Spleen (tissue), 13 donors: ENCODE measurements at places on chromosomes 5 and 9. TPM values are rescaled to one million over a fixed set of nuclear protein-coding genes. Genes with fewer than 3 reads are reported as not detected.

MRPL41 gene
- 35.5 TPM for total RNA-seq

SMIM33 gene
- 0.24 TPM for total RNA-seq

SLC6A7 gene
- not detected for total RNA-seq

DNA sequence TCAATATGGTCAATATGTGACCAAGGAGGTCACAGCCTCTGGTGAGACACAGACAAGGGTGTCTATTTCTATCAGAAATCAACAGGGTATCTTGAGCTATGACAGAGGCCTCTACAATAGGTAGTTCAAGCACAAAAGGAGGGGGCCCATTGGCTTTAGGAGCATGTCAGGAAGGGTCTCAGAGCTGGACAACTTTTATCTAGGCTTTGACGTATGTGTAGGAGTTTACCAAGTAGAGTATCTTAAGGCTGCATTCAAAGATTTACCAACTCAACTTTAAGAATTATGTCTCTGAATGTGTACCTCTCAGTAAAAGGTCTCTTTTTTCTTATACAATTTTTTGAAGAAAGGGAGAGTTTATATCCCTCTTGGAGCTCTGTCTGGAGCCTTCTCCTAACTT is 297.2 kb downstream of the NSG2 start:
- H3K4me1 ChIP-seq: no peaks in the 10 kb centered on the region
- no peak for DNase-seq
- no peak overlapping the region for H3K4me3 ChIP-seq

GRCh38 chr5:43099640-43100039 is 21.1 kb upstream of the ZNF131 start:
- no peak for DNase-seq
- no peak overlapping the region for H3K27ac ChIP-seq
- no peaks in the 10 kb centered on the region for H3K36me3 ChIP-seq
- no peaks in the 10 kb centered on the region for H3K4me1 ChIP-seq

DNA sequence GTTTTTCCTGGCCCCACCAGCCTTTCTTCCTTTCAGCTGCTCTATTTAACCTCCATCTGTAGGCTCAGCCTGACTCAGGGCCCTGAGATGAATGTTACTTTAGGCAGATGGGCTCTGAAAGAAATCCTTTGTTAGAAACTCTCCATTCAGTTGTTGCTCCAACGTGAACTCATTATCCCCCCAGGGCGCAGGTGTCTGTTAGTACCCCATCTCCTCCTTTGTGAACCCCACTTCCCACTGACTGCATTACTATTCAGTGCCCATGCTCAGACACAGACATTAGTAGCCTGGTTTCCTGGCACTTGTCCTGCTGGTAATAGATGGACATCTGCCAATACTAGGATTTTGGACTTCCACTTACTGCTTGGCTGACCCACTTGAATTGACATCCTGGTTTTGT is 1271.6 kb downstream of the PTPRD start:
- H3K27ac ChIP-seq: no peak overlapping the region
- no peaks in the 10 kb centered on the region for H3K36me3 ChIP-seq
- DNase-seq: no peak
- H3K4me3 ChIP-seq: no peak overlapping the region
- no peaks in the 10 kb centered on the region for H3K27me3 ChIP-seq
- no peaks in the 10 kb centered on the region for H3K4me1 ChIP-seq

DNA sequence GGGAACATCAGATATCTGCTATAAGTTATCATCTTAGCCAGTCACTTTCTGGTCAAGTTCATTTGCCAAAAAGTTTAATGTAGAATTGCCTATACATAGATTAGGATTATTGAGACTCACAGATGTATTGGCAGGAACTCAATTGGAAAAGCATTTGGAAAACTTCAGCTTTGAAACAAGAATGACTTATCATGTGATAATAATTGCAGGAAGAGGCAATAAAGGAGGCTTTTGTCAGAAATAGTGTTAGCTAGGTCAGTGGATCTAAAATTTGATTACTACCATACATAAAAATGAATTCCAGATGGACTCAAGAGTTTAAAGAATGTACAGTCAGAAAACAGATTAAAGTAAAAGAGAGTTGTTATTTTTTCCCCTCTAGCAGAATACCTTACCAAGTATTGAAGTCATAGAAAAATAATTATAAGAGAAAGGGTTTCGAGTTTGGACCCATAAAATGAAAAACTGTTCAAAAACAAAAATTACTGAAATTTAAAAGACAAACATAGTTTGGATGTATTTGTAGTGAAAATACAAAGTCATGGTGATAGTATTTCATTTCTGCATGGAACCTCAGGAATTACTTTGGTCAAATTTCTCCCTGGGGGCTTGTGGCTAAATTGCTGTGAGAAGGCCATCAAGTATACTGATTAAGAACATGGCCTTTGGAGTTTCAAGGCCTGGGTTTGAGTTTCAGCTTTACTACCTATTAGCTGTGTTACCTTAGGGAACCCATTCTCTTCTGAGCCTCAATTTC is 159.9 kb downstream of the TMEM38B start:
- H3K36me3 ChIP-seq: no peaks in the 10 kb centered on the region
- no peak overlapping the region for H3K4me3 ChIP-seq
- H3K4me1 ChIP-seq: peaks cover 8% of the 10 kb centered on the region
- DNase-seq: no peak
- H3K27me3 ChIP-seq: no peaks in the 10 kb centered on the region

GRCh38 chr5:152549709-152550108 is 144.6 kb upstream of the NMUR2 start:
- H3K4me1 ChIP-seq: no peaks in the 10 kb centered on the region
- no peak overlapping the region for H3K4me3 ChIP-seq
- H3K36me3 ChIP-seq: no peaks in the 10 kb centered on the region
- no peaks in the 10 kb centered on the region for H3K27me3 ChIP-seq

- H3K4me3 ChIP-seq: peak overlapping the region; percentile 63
- H3K27ac ChIP-seq: no peak overlapping the region
- peaks cover 21% of the 10 kb centered on the region for H3K4me1 ChIP-seq
- no peak for DNase-seq
- peaks cover 58% of the 10 kb centered on the region for H3K27me3 ChIP-seq
Measured at GRCh38 chr5:154611341-154611767, 133.3 kb upstream of the HAND1 start.

- H3K36me3 ChIP-seq: no peaks in the 10 kb centered on the region
- H3K4me1 ChIP-seq: no peaks in the 10 kb centered on the region
- DNase-seq: no peak
Measured at GRCh38 chr5:89662499-89662898, 747.1 kb downstream of the CETN3 start.

DNA sequence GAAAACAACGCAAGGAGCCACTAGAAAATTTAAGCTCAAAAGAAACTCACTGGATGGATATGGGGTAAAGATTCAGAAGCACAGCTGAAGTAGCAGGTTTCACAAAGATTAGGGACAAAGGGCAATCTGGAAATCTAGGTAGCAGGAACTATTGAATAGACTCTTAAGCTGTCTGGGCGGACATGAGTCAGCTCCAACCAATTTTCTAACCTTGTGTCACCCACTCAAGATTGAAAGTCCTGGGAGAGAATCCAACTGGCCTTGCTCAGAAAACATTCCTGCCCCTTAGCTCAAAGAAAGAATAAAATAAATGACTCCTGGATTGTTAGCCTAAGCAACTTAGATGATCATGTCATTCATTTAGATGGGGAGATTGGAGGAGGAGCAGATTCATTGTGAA is 69.2 kb downstream of the STK32A start:
- no peak for DNase-seq
- H3K36me3 ChIP-seq: no peaks in the 10 kb centered on the region
- no peaks in the 10 kb centered on the region for H3K27me3 ChIP-seq
- no peak overlapping the region for H3K27ac ChIP-seq
- H3K4me3 ChIP-seq: no peak overlapping the region

GRCh38 chr9:111066468-111066867 is 28.2 kb upstream of the LPAR1 start:
- DNase-seq: no peak
- no peaks in the 10 kb centered on the region for H3K27me3 ChIP-seq
- H3K27ac ChIP-seq: peak overlapping the region; percentile 60
- H3K36me3 ChIP-seq: no peaks in the 10 kb centered on the region

GRCh38 chr9:25742256-25742655 is 64.0 kb upstream of the TUSC1 start:
- no peaks in the 10 kb centered on the region for H3K27me3 ChIP-seq
- no peaks in the 10 kb centered on the region for H3K4me1 ChIP-seq
- no peak for DNase-seq
- H3K27ac ChIP-seq: no peak overlapping the region

DNA sequence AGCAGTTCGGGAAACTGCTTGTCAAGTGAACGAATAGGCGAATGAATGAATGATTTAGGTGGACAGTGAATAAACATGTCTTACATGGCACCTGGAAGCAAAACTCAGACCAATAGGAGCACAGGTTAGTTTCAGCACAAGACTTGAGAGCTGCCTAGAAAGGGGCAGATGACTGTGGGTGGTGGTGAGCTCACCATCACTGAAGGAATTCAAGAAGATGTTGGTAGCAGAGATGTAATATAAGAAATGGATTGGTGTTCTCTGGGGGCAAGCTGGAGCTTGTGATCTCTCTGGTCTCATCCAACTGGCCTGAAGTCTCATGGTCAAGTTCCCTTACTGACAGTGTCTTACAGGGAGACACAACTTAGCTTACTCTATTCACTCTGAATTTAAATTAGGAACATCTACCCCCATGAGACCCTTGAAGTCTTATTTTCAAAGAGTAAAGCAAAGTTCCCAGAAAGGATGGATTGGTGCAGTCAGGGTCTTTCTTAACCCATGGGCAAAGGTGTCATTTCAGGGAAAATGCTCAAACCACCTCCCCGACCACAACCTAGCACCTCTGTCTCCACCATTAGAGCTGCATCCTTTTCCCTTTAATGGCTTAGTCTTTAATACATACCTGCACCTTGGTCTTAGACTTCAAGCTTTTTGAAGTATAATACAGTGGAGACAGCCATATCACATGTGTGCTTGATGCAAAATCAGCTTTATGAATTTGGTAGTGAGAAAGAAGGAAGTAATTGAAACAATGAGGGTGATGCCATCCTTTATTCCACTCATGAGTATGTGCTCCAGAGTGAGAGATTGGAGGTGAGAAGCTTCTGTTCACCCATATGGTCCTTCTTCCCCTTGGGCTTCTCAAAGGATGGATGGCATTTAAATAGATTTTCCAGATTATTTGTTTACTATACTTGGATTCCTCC is 5.1 kb downstream of the LCP2 start:
- peaks cover 56% of the 10 kb centered on the region for H3K4me1 ChIP-seq
- no peak for DNase-seq
- peak overlapping the region; percentile 77 for H3K4me3 ChIP-seq
- H3K36me3 ChIP-seq: peaks cover 57% of the 10 kb centered on the region

- no peak overlapping the region for H3K27ac ChIP-seq
- no peaks in the 10 kb centered on the region for H3K36me3 ChIP-seq
- no peak for DNase-seq
- no peaks in the 10 kb centered on the region for H3K4me1 ChIP-seq
- no peaks in the 10 kb centered on the region for H3K27me3 ChIP-seq
Measured at GRCh38 chr5:127429928-127430327, 87.5 kb upstream of the PRRC1 start.

GRCh38 chr5:61004448-61004847 is 59.4 kb downstream of the NDUFAF2 start:
- H3K27me3 ChIP-seq: no peaks in the 10 kb centered on the region
- no peak overlapping the region for H3K27ac ChIP-seq
- no peak for DNase-seq
- peaks cover under 1% of the 10 kb centered on the region for H3K4me1 ChIP-seq

- H3K4me3 ChIP-seq: no peak overlapping the region
- no peak overlapping the region for H3K27ac ChIP-seq
- no peak for DNase-seq
Measured at GRCh38 chr5:16574789-16575721, 41.7 kb downstream of the RETREG1 start.

DNA sequence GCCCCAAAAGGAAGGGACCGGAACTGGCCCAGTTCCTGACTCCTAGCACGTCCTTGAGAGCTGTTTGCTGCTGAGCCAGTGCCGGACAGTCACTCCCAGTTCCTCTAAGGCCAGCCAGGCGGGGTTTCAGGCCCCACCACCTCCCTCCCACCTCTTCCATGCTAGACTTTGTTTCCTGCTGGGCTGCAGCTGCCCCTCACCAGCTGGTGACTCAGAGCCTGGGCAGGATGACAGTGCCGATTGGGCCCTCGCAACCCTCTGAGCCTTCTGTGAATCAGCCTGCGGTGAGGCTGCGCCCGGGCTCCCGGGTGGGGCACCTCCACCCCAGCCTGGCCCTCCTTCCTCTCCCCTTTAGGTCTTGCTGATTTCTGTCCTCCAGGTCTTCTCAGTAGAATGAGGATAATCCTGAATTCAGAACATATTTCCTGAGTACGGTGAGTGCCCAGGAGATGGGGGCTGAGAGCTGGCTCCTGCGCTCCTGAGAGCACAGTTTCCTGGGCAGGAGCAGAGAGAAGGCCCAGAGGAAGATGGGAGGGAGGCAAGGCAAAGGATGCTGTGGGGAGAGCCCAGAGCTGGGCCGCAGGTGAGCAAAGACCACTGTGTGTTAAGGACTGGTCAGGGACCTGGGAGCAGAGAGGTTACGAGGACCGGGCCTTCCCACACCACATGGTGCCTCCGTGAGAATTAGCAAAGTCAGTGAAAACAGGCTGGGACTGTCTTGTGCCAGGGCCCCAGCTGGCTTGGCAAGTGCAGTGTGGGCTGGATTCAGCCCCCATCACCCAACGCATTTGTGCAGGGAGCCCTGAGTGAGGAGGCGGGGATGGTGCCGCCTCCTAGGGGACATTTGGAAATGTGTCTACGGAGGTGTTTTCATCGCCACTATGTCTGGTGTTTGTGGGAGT is 32.9 kb upstream of the STXBP1 start:
- H3K27me3 ChIP-seq: no peaks in the 10 kb centered on the region
- peaks cover 50% of the 10 kb centered on the region for H3K4me1 ChIP-seq
- peak overlapping the region; percentile 77 for H3K27ac ChIP-seq

DNA sequence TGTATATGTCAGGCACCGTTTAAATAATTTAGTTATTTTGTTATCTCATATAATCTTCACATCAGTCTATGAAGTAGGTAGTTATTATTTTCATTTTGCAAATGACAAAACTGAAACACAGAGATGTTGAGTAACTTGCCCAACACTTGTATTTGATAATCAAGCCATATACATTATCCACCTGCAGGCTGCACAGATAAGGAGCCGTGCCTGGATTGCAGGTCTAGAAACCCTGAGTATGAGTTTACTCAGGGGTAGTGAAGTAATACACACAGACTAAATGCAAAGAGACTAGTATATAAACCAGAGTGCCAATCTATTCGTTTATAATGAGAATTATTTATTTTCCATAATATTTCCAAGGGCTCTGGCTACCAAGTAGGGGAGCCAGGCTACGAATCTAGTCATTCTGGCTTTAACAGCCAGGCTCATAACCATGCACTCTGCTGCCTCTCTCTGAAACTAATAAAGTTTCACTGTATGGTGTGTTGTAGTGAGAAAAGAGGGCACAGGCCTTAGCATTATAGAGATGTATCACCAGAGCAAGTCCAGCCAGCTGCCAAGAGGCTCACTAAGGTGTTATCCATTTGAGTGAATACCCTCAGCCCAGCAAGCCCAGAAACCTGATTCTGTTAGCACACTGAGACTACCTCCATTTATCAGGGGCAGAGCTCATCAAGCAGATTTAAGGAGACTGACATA is 4.5 kb downstream of the HEMGN start:
- no peaks in the 10 kb centered on the region for H3K36me3 ChIP-seq
- no peaks in the 10 kb centered on the region for H3K4me1 ChIP-seq
- H3K27ac ChIP-seq: no peak overlapping the region
- no peaks in the 10 kb centered on the region for H3K27me3 ChIP-seq
- no peak overlapping the region for H3K4me3 ChIP-seq

- no peak for DNase-seq
- no peak overlapping the region for H3K4me3 ChIP-seq
- peak overlapping the region; percentile 85 for H3K27ac ChIP-seq
- no peaks in the 10 kb centered on the region for H3K27me3 ChIP-seq
Measured at GRCh38 chr5:151030056-151030336, 9.6 kb downstream of the GPX3 start.

GRCh38 chr5:65835191-65835590 is 91.2 kb upstream of the ERBIN start:
- H3K27me3 ChIP-seq: no peaks in the 10 kb centered on the region
- no peak for DNase-seq
- H3K4me3 ChIP-seq: no peak overlapping the region
- H3K4me1 ChIP-seq: no peaks in the 10 kb centered on the region
- H3K36me3 ChIP-seq: no peaks in the 10 kb centered on the region
- H3K27ac ChIP-seq: no peak overlapping the region
